ENCODE measurements at places on chromosomes 5 and 9. TPM values are rescaled to one million over a fixed set of nuclear protein-coding genes. Genes with fewer than 3 reads are reported as not detected.

DNA sequence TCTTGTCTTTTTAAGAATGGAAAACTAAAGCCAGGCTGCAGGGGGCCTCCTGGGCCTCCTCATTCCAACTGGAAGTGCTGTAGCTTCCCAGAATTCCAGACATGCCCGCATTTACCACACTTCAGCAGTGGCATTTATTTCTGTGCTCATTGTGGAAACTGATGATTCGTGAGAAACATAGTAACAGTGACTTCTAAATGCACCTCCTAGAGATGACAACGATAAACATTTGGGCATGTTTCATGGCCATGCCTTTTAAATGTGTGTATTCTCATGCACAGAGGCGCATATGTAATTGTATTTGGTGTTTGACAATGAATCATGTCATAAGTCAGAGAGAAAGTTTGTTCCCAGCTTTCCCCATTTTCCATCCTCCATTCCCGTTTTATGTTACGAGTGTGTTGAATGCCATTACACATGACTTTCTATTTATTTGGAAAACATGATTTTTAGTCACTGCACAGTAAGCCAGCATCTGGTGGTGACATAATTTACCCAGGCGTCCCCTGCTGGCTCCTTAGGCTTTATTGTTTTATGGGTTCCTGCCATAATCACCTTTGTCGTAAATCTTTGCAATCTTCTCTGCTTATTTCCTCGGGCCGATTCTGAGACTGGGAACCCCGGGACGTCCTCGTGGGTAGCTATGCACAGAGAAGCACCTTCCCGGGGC is 68.8 kb upstream of the FCN2 start:
- DNase-seq, result no peak
- H3K36me3 ChIP-seq, result no peaks in the 10 kb centered on the region
- H3K4me1 ChIP-seq, result no peaks in the 10 kb centered on the region

DNA sequence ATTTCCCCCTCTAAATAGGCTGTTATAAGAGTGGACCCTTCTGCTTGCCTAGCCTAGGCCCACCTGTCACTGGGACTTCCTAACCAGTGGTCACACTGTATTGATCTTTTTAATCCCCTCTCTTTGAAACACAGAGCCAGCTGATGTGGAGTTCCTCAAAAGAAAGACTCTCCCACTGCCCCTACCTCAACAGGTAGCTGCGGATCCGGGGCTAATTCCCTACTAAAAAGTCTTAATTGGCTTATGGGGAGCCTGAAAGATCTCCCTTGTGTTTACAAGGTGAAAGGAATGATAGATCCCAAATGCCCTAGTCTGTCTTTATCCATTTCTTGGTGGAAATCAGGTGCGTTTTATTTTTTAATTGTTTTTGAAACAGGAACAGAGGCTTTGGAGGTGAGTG is 2.0 kb downstream of the NEUROG1 start:
- H3K4me1 ChIP-seq, result peaks cover 8% of the 10 kb centered on the region
- no peak overlapping the region for H3K4me3 ChIP-seq
- H3K27ac ChIP-seq, result no peak overlapping the region
- H3K27me3 ChIP-seq, result peaks cover 66% of the 10 kb centered on the region

DNA sequence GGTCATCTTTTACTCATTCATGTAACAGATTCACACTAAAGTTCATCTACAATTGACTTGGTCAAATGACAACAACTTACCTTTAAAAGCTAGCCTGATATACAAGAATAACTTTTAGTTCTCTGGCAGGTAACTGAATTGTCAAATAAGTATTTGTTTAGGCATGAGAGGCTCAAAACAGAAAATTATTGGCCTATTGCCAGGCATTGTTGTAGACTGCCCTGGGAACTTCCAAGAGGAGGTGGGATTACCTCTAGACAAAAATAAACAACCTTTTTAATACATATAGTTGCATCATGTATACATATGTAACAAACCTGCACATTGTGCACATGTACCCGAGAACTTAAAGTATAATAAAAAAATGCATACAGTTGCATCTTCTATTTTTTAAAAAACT is 18.2 kb upstream of the SLCO4C1 start:
- H3K27me3 ChIP-seq, result no peaks in the 10 kb centered on the region
- H3K4me3 ChIP-seq, result no peak overlapping the region
- H3K27ac ChIP-seq, result no peak overlapping the region
- no peaks in the 10 kb centered on the region for H3K36me3 ChIP-seq
- no peak for DNase-seq

DNA sequence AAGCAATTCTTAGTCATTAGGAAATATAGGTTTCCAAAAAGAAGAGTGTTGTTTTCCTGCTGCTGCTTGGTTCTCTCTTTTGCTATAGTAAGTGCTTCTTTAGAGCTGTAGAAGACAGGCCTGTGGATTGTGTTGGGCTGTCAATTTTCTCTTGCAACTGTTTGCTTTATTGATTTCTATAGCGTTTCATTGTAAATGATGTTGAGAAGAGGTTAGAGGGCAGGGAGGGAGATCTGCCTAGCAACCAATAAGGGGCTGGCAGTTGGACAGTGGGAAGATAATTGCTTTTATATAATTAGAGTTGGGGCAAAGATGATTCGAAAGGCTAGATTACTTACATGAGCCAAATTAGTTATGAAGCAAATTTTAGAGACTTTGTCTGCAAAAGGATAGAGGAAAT is 11.1 kb downstream of the UNC13B start:
- no peaks in the 10 kb centered on the region for H3K36me3 ChIP-seq
- peaks cover 9% of the 10 kb centered on the region for H3K27me3 ChIP-seq
- no peaks in the 10 kb centered on the region for H3K4me1 ChIP-seq
- no peak for DNase-seq
- no peak overlapping the region for H3K4me3 ChIP-seq

GRCh38 chr5:149931992-149932436 is 12.6 kb downstream of the PDE6A start:
- H3K36me3 ChIP-seq, result no peaks in the 10 kb centered on the region
- H3K27me3 ChIP-seq, result peaks cover 22% of the 10 kb centered on the region
- H3K4me1 ChIP-seq, result peaks cover 3% of the 10 kb centered on the region
- no peak overlapping the region for H3K27ac ChIP-seq

The PRDM9 gene
- total RNA-seq, result not detected

All from activated CD4-positive, alpha-beta T cell treated with anti-CD3 and anti-CD28 coated beads for 36 hours (primary cell).